ENCODE measurements at places on chromosomes 5 and 9.

DNA sequence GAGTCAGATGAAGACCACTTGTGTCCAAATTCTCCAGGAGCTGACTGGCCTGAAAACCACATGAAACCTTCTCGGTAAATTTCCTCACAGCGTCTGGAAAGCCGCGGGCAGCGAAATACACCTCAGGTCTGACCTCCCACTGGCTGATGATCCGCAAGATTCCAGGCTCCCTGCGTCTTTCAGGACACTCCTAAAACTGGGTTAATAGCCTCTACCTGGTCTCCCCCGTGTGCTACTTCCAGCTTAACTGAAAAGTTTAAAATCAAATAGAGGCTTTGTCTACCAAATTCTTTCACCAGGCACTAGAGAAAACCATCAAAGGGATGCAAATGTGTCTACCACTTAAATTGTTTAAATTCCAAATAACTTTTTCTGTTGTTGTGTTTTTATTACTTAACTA, 312.6 kb downstream of the DRD1 start:
- no peak for DNase-seq

- no peak for DNase-seq
These were observed 521 bp upstream of the PTGS1 start for GRCh38 chr9:122370303-122370702.

DNA sequence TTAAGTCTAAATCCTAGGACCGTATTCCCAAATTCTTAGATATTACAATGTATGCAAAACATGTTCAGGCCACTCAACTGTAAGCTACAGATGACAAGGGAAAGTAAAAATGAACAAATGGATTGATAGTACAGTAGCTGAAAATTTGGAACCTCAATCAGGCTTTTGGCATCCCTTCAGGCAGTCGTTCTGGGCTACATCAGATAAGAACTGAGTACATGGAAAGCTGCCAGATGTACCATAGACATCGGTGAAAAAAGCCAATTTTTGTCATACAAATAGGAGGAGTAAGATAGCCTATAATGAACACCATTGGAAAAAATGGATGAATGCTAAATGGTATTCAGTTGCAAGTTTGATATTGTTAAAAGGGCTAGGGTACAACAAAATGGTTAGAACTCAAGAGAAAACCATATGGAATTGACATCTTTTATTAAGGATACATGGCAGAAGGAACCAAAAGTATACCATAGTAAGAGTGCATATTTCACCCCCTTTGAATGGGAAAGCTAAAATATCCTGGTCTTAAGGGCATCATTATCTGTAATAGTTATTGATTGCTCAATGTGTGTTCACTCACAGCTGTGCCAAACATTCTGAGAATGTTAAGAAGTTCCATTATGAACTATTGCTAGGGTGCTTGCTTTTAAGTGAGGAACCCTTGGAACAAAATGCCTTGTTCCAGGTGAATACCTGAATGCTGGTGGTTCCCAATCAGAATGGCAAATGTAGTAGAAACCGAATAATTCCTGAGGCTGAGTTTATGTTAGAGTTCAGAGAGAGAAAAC, 86.4 kb downstream of the NR3C1 start:
- DNase-seq = no peak

- DNase-seq = no peak
These were observed 283.2 kb upstream of the POU5F2 start for GRCh38 chr5:94024620-94025019.

- DNase-seq = no peak
These were observed 52.4 kb downstream of the SLC44A1 start for GRCh38 chr9:105296877-105297287.

- no peak for DNase-seq
These were observed 1828.2 kb downstream of the MAT2B start for GRCh38 chr5:165333623-165334022.

- peak; percentile 10 for DNase-seq
These were observed 46.6 kb downstream of the SECISBP2 start for GRCh38 chr9:89364666-89365531.

GRCh38 chr5:67792891-67793290, 422.7 kb upstream of the PIK3R1 start:
- DNase-seq = no peak

- DNase-seq = no peak
These were observed 245.1 kb downstream of the CACNA1B start for GRCh38 chr9:138122676-138123075.

DNA sequence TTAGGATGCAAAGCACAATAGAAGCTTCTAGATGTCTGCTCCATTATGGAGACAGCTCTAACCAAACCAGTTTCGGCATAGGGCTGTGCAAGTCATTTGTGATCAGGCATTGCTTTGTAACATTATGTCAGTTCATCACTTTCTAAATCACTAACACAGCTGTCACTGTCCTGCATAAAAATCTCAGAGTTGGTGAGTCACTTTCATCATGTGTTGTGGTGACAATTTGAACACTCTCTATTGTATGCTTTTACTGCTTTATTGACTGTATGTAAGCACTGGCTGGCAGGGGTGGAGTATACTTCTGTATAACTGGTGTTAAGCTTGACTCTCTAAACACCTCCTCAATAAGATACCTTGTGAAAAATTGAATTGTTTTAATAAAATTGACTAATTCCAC, 77.9 kb downstream of the SLCO4C1 start:
- no peak for DNase-seq

GRCh38 chr5:108560581-108560980, 178.7 kb upstream of the FBXL17 start:
- no peak for DNase-seq

GRCh38 chr9:82981552-82981951, 81.4 kb downstream of the RASEF start:
- no peak for DNase-seq

GRCh38 chr5:36570301-36571095, 35.9 kb upstream of the SLC1A3 start:
- no peak for DNase-seq

GRCh38 chr9:76898786-76899185, 7.1 kb downstream of the PRUNE2 start:
- DNase-seq = no peak

DNA sequence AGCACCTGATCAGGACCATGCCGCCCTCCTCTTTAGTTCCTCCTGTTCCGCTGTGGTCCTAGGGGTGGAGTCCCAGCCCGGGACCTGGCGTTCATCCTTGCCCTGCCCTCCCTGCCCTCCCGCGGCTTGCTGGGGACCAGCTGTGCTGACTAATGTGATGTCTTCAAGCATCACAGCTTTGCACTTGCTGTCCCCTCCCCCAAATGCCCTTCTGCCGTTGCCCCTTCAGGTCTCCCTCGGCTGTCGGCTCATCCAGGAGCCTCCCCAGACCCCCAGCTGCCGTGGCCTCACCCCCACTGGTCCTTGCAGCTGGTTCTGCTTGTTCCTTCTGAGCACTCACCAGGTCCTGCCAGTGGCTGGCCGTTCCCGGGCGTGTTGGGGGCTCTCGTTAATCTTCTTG, 19.9 kb downstream of the RXRA start:
- peak; percentile 27 for DNase-seq

DNA sequence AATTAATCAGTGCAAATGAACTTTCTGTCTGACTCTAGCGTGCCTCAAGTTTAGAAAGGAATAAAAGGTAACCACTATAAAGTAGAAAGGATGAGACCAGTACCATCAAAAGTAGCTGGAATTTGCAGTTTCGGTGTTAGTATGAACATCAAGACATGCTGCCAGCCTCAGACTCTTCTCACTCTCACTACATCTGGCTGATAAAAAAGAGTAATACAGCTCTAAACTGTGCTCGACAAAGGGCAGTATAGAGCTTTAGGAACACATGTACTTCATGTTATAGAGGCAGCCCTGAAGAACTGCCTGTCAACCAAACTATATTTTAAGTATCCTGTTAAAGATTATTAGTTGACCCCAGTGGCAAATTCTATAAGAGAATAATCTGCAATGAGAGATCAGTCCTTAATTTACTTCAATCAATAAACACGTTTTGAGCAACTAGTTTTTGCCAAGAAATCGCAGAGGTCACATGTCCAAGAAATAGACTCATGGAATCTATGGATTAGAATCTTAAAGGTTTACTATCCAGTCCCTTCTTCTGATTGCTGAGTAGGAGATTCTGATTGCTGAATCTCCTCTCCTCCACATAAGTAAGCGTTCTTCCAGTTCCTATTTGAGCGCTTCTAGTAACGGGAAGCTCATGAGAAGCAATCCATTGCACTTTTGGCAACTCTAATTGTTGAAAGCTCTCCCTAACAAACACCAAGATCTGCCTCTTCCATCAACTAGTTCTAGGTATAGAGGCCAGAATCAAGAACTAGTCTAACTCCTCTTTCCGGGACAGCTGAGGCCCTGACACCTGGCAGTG, 941 bp downstream of the XPA start:
- DNase-seq = no peak

GRCh38 chr5:5424736-5425135, 2.3 kb downstream of the ICE1 start:
- no peak for DNase-seq

DNA sequence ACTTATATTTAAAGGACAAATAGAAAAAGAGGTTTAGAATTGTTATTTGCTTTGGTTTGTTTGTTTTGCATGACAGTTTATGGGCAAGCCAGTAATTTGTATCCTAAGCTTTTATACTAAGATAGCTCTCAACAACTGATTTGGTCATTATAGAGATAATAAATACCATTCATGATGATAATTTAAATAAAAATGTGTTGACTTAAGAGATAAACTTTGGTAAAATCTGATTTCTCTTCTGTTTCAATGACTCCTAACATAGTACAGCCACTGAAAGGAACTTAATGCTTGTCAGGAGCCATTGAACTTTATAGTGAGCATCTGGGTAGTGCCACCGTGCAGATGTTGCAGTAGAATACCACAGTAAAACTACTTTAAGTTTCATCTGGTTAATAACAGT, 160.7 kb upstream of the ACOT12 start:
- DNase-seq = no peak

- DNase-seq = no peak
These were observed 24.2 kb upstream of the ANKRD33B start for GRCh38 chr5:10539687-10539998.

GRCh38 chr5:125634216-125634835, 788.9 kb upstream of the GRAMD2B start:
- no peak for DNase-seq

- no peak for DNase-seq
These were observed 35.2 kb downstream of the ZCCHC9 start for GRCh38 chr5:81336556-81336955.

- no peak for DNase-seq
These were observed 6.2 kb downstream of the NKX2-5 start for GRCh38 chr5:173228639-173229381.

DNA sequence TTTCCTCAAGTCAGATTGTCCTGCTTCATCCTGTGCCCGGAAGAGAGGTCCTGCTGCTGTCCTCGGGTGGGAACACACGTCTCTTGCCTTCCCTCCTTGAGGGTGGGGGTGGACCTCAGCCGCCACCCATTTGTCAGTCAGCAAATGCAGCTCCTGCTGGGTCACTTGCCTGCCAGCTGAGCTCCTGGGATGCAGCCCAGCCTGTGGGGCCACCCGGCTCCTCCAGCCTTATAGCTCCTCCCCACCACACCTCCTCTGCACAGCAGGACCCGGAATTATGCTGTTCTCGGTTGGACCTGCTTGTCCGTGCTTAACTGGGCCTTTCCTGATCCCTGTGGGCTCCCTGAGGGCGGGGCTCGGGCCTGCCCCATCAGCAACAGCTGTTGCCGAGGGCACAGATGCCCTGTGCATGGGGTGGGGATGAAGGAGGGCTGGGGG, 52.7 kb downstream of the RXRA start:
- DNase-seq = no peak

DNA sequence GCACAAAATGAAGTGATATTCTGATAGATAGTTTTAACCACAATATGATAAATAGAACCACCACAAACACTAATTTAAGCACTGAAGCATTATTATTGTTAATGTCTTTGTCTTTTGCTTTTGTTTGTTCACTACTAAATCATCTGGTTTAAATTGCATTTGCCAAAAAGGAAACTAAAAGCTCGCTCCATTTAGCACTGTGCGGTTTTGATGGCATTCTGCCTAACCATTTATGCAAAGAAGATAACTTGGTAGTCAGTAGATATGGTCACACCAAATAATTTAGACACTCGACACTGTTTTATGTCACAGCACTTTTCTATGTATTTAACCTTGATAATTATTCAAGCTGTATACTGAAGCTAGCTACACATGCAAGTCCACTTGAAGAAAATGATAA, 849.8 kb upstream of the CDH6 start:
- no peak for DNase-seq

GRCh38 chr9:119369680-119370366, 588 bp upstream of the BRINP1 start:
- DNase-seq = no peak

DNA sequence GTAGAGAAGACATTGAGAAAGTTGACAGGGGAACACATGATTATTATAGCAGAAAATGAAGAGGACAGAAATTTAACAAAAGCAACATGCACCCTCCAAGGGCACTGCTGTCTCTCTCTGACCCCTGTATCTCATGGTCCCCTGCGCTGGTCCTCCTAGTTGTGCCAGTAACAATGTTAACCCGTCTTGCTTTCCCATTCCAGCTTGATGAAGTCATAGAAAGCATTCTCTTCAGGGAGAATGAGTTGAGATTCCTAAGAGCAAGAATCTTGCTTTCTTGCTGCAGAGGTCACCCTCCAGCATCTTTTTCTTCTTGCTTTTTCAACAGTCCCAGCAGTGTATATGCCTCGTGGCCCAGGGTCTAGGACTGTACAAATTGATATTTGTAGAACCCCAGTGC, 279.6 kb upstream of the ADAMTSL1 start:
- DNase-seq = no peak

DNA sequence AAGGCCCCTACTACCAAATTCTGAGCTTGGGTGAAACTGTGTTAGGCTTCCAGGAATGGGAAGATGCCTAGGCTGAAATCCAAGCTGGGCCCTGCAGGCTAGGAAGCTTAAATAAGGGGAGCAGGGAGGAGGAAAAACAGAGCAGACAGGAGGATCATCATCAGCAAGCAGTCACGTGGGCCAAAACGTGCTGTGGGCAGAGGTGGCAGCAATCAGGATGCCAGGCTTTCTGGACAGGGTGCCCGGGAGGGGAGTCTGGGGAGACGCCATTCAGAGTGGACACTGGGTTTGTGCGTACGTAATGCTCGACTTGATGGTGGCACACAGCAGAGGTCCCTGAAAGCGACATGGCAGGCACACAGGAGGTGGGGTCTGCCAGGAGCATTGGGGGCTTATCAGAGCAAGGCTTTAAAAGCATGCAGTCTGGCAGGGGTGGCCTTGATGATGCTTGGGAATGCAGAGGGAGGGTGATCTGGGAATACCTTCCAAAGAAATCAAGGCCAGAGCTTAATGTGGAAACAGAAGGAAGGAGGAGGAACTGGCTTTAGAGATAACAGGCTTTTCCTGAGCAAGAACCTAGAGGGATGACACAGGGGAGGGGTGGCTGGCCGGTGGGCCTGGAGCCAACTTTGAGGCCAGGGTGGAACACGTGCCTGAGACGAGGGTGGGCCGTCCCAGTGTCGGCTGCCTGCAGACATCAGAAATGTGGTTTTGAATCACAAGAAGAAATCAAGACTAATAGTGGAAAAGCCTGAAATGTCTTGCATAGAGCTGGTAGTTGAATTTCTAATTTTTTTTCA, 212.5 kb downstream of the GADD45G start:
- no peak for DNase-seq

- DNase-seq = no peak
These were observed 50.4 kb downstream of the ZNF474 start for GRCh38 chr5:122179701-122180100.
